T-helper 17 cell (primary cell): ENCODE measurements at places on chromosomes 2 and 18.

- DNase-seq, result no peak
These were observed 30.8 kb downstream of the NRP2 start for GRCh38 chr2:205713086-205713485.

- no peak for DNase-seq
These were observed 16.9 kb upstream of the TUBB6 start for GRCh38 chr18:12291161-12291560.

GRCh38 chr18:8912348-8913326 is 189.9 kb upstream of the NDUFV2 start:
- no peak for DNase-seq

DNA sequence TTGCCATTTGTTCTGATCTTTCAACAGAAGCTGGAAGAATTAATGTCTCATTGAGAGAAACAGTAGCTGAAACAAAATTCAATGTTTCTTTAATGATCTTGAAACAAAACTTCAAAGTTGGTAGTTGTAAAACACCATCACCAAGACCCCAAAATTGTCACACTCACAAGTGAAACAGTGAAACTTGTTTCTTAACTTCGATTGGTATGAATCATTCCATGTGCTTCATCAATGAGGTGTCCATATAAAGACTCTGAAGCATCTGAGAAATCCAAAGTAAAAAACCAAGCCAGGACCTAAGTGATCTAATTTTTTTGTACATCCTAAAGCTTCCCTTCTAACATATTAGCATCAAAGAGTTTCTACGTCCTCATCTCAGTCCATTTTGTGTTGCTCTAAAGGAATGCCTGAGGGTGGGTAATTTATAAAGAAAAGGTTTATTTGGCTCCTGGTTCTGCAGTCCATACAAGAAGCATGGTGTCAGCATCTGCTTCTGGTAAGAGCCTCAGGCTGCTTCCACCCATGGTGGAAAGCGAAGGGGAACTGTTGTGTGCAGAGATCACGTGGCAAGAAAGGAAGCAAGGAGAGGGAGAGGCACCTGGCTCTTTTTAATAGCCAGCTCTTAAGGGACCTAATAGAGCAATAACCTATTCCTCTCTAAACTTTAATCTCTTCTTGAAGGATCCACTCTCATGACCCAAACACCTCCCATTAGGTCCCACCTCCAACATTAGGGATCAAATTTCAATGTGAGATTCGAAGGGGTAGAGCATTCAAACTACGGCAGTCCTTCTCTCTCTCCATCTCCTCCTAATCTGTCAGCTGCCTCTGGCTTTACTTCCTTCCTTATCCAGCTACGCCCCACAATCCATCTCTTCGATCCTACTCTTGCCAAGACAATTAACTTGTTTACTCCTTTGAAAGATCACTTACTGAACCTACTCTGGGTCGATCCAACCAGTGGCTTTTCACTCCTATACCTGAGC is 20.7 kb upstream of the TLK1 start:
- DNase-seq, result no peak

GRCh38 chr2:112791019-112791418 is 6.7 kb upstream of the IL1A start:
- DNase-seq, result no peak

DNA sequence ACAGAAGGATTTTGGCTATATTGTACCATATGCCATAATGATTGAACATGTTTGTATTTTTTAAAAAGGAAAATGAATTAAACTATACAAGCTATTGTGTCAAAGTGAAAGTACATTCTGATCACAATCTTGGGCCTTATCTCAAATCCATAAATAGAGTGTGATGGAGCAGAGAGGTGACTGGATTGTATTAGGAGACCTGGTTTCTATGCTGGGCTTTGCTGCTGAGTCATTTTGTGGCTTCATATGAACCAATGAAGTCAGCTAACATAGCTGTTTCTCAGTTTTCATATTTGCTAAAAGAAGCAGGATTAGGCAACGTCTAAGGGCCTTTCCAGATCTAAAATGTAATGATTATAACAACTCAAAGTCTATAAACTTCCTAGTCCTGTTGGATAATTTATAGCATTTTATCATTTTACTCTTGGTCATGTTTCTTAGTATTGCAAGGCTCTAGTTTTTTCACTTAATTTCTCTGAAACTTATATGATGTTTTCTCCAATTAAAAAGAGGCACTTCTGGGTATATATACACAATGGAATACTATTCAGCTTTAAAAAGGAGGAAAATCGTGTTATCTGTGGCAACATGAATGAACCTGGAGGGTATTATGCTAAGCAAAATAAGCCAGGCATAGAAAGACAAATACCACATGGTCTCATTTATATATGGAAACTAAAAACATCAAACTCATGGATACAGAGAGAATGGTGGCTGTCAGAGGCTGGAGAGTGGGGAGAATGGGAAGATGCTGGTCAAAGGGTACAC is 112.3 kb downstream of the MEP1B start:
- no peak for DNase-seq

- no peak for DNase-seq
These were observed 52.0 kb downstream of the ANKRD44 start for GRCh38 chr2:197258580-197258979.

DNA sequence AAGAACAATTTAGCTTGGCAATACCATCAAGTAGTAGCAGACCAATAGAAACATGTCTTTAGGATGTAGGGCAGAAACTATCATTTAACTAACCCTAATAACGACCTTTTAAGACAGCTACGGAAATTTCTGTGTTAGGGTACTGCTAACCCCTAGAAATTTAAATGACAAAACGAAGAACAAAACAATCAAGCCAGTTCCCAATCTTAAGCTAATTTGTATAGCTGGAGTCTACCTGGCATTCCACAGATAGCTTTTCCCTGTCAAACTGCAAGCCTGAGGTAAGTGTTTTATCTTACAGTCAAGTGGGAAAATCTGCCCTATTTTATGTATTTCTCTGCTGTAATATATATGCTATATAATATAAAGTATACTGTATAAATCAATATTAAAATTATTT is 37.6 kb upstream of the CDKL4 start:
- no peak for DNase-seq

GRCh38 chr2:118443596-118443995 is 355.3 kb downstream of the INSIG2 start:
- no peak for DNase-seq

DNA sequence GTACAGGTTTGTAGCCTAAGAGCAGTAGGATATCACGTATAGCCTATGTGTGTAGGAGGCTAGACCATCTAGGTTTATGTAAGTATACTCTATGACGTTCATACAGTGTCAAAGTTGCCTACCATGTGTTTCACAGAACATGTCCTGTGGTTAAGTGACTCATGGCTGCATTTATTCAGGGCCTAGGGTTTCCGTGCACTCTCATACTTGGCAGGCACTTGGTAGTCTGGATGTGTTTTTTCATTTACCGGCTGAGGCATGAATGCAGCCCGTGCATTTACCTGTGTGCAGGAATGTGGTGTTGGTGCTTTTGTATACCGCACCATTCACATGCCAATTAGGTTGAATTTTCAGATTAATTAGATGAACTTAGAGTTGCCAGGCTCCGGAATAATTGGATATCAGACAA is 43.4 kb downstream of the MYL12B start:
- DNase-seq, result peak; percentile 32

DNA sequence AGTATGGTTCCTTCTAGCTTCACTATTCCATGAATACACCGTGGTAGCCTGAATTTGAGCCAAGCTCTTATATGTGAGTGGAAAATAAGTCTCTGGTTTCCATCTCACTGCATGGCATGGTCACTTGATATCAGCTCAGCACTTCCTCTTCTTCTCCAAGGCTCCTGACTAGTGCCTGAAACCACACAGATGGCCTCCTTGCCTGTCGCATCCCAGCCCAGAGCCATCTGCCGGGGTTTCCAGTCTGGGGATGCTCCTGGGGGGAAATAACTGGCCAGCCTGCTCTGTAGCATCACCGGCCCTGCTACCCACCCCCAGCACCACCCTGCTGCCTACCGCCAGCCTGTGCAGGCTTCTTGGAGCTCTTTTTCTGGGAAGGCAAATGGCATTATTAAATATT is 7.7 kb upstream of the MARCHF4 start:
- no peak for DNase-seq

- no peak for DNase-seq
These were observed 438 bp downstream of the PSMA8 start for GRCh38 chr18:26134107-26134506.

DNA sequence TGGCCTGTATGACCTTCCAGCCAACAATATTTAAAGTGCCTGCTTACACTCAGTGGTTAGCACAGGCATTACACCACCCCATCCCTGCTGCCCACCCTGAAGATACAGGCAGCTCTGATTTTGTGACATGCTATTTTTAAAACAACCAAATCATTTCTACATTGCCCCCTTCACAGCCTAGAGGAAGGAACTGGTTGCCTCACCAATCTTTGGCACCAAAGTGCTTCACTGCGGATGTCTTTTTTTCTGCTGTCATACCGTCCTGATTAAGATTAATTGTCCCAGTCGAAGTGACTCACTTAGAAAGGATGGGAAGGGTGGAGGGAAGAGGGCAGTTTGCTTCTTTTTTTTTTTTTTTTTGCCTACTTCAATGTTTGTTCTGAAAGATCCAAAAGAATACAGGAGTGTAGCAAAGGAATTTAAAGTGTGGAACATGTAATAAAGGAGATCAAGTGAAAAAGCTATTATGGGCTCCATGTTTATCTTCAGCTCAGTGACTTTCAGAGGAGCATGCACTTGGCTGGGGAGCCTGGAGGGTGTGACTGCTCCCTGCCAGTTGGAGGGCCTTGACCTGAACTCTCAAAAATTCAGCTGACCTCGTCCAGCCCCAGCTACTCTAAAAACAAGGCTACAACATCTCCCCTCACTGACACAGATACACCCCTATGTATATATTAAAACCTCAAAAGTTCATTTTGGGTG is 501.1 kb upstream of the TNP1 start:
- DNase-seq, result no peak

GRCh38 chr2:147479358-147479757 is 365.5 kb upstream of the ACVR2A start:
- DNase-seq, result no peak

- DNase-seq, result no peak
These were observed 105.4 kb downstream of the FHOD3 start for GRCh38 chr18:36402765-36403396.

- DNase-seq, result no peak
These were observed 27.1 kb downstream of the TTC39C start for GRCh38 chr18:24041691-24042090.

DNA sequence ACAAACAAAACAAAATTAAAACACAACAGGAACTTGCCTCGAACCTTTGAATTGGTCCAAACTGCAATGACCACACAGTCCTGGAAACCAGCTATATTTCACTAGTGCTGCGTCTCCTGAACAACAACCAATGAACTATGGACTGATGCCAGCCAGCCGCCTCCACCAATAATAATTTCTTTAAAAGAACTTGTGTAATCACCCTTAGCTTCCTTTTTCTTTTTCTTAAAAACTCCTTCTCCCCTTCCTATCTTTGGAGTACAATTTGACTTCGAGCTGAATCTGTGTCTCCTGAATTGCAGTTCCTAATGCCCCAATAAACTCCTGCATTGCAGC is 1.6 kb upstream of the CXXC1 start:
- no peak for DNase-seq

GRCh38 chr2:187934236-187934635 is 357.4 kb upstream of the GULP1 start:
- no peak for DNase-seq

DNA sequence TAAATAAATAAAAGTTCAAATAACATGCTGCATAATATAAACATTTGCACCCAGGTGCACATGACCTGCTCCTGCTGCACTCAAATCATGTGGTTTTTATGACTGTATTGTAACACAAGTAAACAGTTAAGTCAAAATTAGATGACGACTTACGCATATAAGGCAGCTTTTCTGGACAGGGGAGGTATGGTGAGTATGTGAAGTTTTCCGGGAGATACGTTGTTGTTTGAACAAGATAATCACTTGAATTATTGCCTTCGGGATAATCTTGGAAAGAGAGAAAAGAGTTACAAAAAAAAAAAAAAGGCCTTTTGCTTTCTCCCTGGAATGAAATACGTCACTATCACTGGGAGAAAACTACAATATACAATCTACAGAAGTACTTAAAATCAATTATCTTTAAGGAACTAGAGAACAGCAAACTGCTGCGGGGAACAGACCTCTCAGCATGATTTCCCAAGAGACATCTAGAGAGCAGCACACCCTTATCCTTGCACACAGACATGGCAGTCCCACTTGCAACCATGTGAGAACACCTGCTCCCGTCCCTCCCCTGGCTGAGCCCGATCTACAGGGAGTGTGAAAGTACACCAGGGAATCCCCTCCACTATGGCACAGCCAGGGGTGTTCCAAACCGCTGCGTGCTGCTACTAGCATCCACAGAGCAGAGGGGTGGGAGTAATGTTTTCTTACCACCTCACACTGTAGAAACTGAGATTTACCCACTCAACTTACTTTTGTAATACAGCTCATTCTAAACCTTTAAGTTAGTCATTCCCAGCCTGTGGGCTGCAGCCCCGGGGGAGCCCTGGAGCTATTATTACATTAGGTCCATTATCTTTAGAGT is 26.3 kb downstream of the B4GALT6 start:
- DNase-seq, result no peak

GRCh38 chr2:69911985-69912563 is 2.8 kb upstream of the MXD1 start:
- DNase-seq, result no peak

DNA sequence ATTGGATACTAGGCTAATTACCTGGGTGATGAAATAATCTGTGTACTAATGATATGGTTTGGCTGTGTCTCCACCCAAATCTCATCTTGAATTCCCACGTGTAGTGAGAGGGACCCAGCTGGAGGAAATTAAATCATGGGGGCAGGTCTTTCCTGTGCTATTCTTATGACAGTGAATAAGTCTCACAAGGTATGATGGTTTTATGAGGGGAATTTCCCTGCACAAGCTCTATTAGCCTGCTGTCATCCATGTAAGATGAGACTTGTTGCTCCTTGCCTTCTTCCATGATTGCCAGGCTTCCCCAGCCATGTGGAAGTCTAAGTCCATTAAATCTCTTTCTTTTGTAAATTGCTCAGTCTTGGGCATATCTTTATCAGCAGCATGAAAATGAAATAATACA is 394.1 kb upstream of the SYT4 start:
- no peak for DNase-seq

- no peak for DNase-seq
These were observed 312.2 kb downstream of the SLC4A3 start for GRCh38 chr2:219939647-219940046.

- no peak for DNase-seq
These were observed 42.6 kb downstream of the PKP4 start for GRCh38 chr2:158499383-158499782.

- peak; percentile 21 for DNase-seq
These were observed 12.3 kb downstream of the ARL6IP6 start for GRCh38 chr2:152730591-152731333.
